T-helper 1 cell (primary cell): ENCODE measurements at places on chromosomes 4 and X.

- no peak for DNase-seq
Observed at GRCh38 chrX:122241959-122242358, 942.1 kb upstream of the GRIA3 start.

- no peak for DNase-seq
Observed at GRCh38 chrX:118212817-118213183, 96.2 kb upstream of the KLHL13 start.

GRCh38 chr4:158193171-158193749 lies 17.0 kb upstream of the TMEM144 start:
- no peak for DNase-seq

DNA sequence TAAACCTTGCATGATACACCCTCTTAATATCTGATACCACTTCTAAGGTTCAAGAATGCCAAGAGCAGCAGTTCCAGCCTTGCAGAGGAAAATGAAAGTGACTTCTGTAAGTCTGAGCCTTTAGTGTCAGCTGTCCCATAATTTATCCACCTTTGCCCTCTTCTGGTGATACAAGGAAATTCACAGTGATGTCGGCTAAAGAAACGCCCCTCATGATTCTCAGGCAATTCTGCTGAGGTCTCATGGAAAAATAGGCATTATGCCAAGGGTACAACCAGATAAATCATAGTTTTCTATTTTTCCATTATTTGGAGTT lies 172.2 kb upstream of the CXCL13 start:
- peak; percentile 33 for DNase-seq

GRCh38 chr4:99540277-99540939 lies 23.4 kb downstream of the TRMT10A start:
- DNase-seq, result no peak
